Suppressor macrophage treated with lipopolysaccharide for 1 hour (primary cell): ENCODE measurements at places on chromosomes 5 and 9.

DNA sequence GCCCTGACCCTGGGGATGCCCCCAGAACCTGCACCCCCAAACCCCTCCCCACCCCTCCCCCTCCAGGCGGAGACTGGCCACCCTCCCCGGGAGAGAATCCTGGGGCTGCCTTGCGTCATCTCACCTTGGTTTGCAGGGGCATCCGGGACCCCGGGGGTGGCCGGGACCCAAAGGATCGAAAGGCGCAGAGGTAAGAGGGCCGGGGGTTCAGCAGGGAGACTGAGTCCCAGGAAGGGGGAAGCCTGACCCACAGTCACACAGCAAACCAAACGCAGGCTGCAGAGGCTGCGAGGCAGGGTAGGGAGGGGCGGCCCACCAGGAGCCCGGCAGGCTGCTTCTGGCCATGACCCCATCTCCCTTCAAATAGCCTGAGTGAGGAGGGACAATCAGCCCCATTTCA is 33.8 kb upstream of the ORM1 start:
- no peak for DNase-seq

- peak; percentile 12 for DNase-seq
Measured at GRCh38 chr9:92589923-92590322, 54.1 kb upstream of the ECM2 start.

- DNase-seq = no peak
Measured at GRCh38 chr5:128538000-128538249, at the start of gene FBN2. FBN2 (minus strand) TSS chr5:128538245; CDS start chr5:128537603, 642 bp downstream.

- DNase-seq = peak; percentile 33
Measured at GRCh38 chr5:90473396-90474234, 956 bp downstream of the MBLAC2 start.

GRCh38 chr9:101162231-101162630 is 133.7 kb downstream of the PLPPR1 start:
- no peak for DNase-seq

DNA sequence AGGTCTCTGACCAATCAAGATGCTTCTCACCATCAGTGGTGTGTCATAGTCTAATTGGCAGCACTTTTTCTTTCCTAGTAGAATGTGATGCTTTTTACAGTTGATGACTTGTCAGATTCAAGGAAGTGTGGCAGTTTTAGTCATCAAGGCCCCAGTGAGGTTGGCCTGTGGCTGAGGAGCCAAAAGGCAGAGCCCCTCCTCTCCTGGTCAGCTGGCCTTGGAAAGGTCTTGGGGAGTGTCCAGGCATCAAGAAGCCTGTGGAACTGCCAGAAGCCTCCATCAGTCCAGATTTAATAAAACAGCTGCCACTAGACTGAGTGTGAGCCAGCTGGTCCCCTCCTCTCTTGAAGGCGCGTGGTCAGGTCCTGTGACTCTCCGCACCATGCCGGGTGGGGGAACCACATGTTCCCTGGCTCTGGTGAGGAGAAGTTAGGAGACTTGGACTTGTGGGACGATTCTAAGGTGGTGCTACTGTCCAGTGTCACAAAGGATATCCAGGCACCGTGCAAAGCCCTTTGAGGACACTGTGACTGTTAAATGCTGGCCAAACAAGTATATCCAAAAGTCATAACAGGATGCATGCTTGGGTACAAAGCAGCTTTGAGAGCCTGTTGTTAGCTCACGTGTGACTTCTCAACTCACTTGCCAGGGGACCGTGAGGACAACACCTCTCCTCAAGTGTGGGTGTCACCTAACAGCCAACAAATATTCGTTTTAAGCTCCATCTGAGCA is 6.1 kb upstream of the ANGPTL2 start:
- DNase-seq = peak; percentile 80

DNA sequence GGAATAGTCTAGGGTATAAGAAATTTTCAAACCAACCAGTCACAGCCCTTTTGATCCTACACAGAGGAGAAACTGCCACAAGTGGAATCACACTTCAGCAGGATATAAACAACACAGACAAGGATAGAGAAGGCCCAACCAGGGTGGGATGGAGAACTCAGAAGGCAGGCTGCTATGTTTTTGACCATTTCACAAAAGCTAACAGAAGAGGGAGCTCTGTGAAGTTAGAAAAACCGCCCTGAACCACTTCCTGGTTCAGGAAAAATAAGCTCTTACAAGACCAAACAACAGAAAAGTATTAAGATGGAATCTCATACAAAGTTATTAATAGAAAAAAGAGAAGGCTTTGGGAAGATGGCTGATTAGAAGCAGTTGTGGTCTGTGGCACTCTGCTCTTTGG is 960 bp upstream of the IFNB1 start:
- peak; percentile 58 for DNase-seq

DNA sequence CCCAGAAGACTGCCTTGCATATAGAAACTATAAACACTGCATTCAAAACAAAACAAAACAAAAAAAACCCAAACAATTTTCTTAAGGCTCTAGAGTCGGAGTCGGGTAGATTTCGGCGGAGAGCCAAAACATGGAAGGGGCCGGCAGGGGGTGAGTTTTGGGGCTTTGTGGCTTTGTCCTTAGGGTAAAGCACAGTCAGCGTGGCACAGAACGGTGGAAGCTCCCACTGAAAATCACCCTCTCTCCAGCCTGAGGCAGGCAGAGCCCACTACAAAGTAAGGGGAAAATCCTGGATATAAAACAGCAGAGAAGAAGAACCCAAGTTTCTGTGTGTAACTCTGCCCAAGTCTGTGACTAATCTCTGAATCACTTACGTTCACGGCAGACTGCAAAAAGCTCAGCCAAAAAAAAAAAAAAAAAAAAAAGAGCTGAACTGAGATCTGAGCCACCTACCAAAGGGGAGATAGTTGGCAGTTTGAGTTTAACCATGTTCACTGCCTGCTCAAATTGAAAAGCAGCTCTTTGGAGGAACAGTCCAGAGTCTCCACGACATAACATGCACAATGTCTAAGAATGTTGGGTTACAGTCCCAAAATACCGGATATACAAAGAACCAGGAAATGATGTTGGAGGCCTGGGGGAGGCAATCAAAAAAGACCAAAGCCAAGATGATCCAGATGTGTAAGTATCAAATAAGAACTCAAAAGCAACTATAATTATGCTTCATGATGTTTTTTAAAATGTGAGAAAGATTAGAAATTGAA is 26.6 kb upstream of the OR2K2 start:
- peak; percentile 26 for DNase-seq

- DNase-seq = no peak
Measured at GRCh38 chr5:149594206-149594895, 13.1 kb downstream of the ARHGEF37 start.

GRCh38 chr9:21656776-21657674 is 145.4 kb upstream of the MTAP start:
- DNase-seq = no peak

- DNase-seq = no peak
Measured at GRCh38 chr9:88574953-88575352, 40.0 kb downstream of the NXNL2 start.

DNA sequence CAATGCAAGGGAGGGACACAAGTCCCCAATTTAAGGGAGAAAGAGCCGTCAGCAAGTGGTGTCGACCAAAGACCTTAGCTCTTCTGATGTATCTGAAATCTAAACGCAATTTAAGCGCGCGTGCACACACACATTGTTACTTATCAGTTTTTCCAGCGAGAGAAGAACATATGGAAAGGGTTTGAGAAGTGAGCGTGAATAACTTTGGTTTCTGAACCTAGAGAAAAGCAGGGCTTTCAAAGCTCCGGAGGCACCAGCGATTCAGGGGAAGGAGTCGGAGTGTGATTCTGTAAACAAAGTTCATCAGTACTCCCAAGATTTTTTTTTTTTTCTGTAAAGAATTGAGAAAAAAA is 191.8 kb downstream of the MEF2C start:
- DNase-seq = no peak

DNA sequence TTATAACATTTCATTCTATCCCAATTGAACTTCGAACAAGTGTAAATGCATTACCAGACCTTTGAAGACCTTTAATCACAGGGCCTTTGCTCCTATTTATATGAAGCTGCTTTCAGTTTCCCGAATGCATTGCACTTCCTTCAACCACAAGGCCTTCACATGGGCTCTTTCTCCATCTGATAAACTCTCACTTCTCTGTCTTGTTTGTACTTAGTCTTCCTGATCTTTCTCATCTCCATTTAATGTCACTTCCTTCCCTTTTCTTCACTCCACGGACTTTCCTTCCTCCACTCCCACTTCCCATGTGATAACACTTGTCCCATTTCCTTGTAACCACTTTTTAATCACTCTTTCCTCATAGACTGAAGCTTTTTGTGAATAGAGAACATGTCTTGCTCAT is 74.3 kb upstream of the TNC start:
- DNase-seq = peak; percentile 66

- peak; percentile 94 for DNase-seq
Measured at GRCh38 chr9:121556580-121556979, 56.9 kb upstream of the GGTA1 start.

- DNase-seq = no peak
Measured at GRCh38 chr9:22103685-22104575, 94.8 kb upstream of the CDKN2B start.

DNA sequence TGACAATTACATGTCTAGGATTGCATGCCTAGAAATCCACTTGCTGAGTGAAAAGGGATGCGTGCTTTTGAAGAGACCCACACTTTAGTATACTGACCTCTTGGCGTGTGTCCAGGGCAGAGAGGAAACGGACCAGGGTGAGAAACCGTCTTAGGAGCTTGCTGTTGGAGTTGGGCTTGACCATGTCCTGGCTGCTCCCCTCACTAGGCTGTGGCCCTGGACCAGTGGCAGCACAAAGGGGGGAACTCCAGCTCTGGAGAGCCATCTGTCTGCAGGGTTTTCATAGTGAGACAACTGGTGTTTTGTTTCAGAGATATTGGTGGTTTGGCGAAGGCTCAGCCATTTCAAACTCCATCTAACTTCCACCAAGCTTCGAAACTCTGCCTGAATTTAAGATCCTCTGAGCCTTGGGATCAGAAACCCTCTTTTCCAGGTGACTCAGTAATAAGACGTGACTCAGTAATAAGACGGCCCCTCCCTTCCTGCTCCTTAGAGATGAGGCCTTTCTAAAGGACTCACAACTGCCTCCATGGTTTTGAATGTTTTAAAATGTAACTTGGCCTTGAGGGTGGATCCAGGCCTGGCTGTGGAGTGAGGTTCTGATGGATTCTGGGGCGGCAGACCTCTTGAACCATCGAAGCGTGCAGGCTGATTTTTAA is 165.8 kb downstream of the MELK start:
- DNase-seq = no peak

DNA sequence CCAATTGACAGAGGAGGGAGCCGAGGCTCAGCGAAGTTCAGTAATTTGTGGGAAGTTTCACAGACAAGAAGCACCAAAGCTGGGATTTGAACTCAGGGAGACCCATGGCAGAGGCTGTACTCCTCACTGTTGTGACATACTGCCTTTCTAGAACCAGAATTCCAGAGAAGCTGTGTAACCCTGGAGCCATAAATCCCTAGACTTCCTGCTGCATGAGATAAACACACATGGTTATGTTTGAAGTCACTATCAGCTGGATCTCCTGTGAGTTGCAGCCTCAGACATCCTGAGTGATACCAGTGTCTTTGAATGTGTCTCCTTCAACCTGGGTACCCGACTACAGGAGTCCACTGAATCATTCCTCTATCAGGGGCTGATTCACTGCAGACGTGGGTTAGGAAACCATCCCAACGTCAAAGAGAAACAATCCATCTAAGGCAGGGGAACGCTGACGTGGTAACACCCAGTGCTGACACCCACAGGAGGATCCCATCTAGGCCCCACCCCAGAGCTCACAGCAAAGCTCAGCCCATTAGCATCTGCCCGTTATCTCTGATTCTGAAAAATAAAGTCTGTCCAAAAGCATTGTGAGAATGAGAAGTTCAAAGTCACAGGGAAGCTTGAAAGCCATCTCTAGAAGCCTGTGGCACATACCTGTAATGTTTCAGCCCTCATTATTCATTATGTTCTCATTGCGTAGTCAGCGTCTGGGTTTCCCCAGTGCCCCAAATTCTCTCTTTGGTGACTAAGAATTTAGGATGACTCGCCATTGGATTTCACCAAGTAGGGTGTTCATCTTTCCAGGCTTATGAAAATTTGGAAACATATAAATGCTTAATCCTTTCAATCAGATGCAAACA is 36.3 kb upstream of the BASP1 start:
- DNase-seq = peak; percentile 79

DNA sequence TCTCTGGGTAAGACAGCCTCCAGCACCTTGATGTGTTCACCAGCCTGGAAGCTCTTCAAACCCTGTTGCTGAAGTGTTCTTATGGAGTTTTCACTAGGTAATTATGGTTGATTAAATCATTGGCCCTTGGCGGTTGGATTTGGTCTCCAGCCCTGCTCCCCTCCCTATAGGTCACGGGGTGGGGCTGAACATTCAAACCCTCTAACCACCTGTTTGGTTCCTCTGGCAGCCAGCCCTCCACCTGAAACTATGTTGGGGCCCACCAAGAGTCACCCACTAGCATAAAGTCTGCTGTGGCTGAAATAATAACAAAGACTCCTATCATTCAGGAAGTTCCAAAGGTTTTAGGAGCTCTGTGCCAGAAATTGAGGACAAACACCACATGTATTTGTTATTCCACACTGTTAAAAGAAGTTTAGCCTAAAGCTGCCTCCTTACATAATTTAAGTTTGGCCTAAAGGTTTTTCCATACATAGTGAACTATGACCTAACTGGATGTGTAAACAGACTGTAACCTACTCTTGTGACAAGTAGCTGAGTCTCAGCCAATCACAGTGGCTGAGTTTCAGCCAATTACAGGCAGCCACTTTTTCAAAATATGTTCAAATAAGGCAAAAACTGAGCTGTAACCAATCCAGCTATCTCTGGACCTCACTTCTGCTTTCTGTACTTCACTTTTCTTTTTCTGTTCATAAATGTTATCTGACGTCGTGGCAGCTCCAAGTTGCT is 34.8 kb downstream of the TMEM252 start:
- peak; percentile 43 for DNase-seq

- no peak for DNase-seq
Measured at GRCh38 chr9:761176-761792, 80.2 kb upstream of the DMRT1 start.

DNA sequence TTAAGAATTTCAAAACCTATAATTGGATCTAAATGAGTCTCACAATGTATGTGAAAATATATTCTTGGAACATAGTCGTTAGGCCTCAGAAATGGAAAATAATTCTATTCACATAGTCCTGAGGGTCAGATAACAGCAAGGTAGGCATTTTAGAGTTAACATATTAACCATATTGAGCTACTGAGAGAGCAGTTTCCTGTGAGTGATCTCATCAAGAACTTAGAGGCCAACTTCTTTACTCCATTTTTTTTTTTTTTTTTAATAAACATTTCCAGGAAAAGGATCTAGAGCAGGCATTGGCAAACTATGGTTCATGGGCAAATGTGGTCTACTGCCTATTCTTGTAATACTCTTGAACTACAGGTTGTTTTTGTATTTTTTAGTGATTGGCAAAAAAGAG is 26.6 kb downstream of the RAB24 start:
- no peak for DNase-seq

- DNase-seq = no peak
Measured at GRCh38 chr9:89435071-89435823, 62.7 kb downstream of the SEMA4D start.

- DNase-seq = no peak
Measured at GRCh38 chr5:154972476-154973080, 31.7 kb downstream of the MRPL22 start.

- peak; percentile 64 for DNase-seq
Measured at GRCh38 chr9:130027533-130028365, 15.2 kb downstream of the FNBP1 start.
